ENCODE measurements at places on chromosomes 6 and 20.

DNA sequence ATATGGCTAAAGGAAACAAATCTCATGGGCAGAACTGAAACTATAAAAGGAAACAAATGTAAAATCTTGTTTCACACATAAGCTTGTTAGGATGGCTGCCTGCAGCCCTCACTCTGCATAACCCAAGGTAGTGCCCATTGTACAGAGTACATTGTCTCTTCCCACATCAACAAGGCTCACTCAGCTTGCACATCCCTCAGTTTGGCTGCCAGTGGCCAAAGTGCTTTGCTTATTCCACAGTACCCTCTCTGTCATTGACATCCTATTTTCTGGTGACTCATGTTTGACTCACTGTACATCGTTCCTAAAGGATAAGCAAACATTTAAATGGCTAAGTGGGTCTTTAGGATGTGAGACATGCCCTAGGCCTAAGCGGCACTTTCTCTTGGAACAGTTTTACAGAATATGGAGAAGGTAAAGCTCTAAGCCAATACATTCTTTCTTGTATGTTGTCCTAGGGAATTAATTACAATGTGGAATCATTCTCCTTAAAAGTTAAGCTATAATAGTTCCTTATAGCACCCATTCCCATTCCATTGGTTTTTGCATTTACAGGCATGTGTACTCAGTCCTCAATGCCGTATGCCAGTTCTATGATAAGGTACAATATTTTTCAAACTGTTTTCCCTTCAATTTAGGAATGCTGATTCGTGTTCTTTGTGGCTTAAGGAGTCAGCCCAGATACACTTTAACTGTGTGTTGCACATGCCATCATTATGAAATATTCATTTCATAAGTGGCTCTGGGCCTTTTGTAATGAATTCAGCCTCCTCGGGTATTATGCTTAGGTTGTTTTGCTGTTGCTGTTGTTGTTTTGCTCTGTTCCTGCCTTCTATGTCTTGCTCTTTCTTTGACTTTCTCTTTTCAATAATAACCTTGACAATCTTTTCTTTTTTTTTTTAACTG, 5.5 kb downstream of the ANKEF1 start:
- DNase-seq = peak; percentile 37

- DNase-seq = no peak
These were observed 55.0 kb downstream of the ADGRG6 start for GRCh38 chr6:142356884-142357225.

DNA sequence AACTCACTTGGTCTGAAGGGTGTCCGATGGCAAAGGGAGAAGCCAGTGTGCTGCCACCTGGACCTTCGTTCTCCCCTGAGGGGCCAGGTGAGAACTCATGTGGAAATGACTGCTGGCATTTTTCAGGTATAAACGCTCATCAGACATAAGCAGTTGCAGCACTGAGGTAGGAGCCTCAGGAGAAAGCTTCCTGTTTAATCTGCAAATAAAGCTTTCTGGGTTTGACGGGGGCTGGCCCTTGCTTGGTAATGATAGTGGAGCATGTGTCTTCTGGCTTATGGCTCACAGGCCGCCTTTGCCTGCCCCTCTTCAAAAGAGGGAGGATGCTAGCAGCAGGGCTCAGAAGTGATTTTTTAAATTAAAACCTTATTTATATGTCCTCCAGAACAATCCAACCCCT, 122.1 kb upstream of the SLC24A3 start:
- DNase-seq = no peak

GRCh38 chr20:54165803-54166202, 8.0 kb downstream of the CYP24A1 start:
- no peak for DNase-seq

GRCh38 chr20:33909331-33909921, 84.3 kb upstream of the RALY start:
- peak; percentile 65 for DNase-seq

DNA sequence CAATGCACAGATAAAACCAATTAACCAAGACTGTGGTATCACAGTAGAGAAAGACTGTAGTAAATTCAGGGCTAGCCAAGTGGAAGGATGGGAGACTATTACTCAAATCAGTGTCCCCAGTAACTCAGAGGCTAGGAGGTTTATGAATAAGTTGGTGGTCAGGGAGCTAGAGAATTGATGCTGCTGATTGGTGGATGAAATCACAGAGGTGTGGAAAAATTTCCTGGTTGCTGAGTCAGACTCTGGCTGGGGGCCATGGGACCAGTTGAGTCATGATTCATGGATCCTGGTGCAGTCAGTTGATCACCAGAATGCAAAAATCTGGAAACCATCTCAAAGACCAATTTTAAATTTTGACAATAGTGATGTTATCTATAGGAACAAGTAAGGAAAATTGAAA, 555.9 kb downstream of the C6orf118 start:
- no peak for DNase-seq

DNA sequence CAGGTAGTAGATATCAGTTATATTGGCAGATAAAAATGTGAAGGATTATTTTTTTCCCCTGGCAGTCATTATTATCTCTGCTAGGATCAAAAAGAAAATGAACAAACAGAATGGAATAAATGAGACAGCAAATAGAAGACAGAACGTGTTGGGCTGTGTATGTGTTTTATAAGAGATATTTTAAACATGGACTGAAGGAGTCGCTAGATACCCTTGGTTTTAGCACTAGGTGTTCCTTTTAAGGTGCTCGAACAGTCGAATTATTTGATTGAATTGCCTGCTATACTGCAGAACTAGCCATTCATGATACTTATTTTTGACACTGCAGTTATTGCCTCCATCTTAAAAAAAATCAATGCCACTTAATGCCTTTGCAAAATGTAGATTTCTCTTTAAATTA, 3.7 kb downstream of the GRIK2 start:
- no peak for DNase-seq

DNA sequence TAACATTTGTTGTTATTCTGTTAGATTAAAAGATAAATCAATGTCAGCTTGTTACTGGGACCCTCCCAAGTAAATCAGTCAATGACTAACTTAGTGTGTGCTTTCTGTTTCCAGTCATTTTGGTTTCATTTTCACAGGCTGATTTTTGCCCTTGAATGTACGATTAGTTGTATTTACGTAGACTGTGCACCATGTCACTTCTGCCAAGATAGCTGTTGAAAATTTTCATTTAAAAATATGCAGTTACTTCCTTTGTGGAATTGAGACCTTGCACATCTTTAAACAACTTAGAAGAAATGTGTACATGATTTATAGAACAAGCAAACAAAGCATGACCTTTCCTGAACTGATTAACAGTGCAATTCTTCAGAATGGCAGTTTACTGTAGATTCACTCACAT, 944.8 kb upstream of the CITED2 start:
- no peak for DNase-seq

- DNase-seq = no peak
These were observed 851.4 kb upstream of the CITED2 start for GRCh38 chr6:140225701-140226436.

DNA sequence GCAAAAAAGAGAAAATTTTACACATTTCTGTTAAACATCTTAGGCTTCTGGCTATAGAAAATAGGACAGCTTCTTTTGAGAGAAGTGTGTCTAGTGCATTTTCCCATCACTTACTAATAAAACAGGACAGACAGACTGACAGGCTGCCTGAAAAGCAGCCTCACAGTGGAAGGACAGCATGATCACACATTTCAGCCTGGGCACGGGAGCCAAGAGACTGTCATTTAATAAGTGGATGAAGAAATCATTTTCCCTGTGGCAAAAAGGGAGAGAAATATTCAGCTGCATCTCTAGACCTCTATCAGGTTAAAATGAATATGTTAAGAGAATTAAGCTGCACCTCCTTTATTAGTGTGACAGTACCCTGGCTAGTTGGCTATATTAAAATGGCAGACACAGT, 960.5 kb downstream of the KIF16B start:
- no peak for DNase-seq

DNA sequence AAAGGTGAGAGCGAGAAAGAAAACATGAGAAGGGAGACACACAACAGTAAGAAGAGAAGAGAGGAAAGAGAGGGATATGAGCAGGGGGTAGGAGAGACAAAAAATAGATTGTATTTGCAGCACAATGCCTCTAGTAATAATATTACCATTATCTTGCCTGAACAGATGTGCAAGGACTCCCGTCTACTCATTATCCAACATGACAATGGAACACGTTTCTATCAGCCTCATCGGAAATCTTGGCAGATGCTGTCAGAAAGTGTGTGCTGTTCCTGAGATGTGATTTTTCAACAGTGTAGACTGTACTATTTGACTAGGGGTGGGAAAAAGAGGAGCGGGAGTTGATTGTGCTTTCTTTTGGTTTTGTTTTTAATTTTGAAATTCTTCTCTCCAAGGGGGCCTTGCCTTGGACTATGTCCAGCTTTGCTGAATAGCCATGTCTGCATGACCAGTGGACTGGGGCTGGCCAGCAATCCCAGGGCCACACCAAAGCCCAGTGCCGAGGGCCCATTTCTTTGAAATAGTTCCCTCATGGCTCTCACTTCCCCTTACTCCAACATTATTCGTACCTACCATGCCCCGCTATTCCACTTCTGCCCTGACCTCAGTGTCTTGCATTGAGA, 11.3 kb upstream of the TRAM2 start:
- no peak for DNase-seq

- no peak for DNase-seq
These were observed 210.9 kb downstream of the SLC24A3 start for GRCh38 chr20:19423097-19423899.

DNA sequence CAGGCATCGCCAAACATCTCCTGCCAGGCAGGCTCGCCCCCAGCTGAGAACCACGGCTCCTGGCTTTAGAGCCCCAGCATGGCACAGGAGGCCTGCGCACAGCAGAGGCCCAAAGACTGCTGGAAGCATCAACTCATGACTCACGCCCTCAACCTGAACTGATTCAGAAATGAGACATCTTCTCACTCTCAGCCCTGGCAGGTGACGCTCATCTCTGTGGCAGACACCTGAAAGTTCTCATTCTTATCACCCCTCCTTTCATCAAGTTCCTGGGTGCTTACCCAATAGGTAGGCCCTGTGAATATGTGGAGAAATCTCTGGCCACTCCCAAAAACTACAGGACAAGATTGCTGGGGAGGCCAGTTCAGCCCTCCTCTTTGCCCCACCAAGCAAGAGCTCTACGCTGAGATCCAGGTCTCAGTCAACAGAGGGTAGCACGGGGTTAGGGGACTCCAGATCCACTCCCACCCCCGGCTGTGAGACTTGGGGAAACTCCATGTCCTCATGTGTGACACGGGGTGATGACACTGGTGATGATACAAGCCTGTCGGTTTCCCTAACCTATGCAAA, 11.3 kb downstream of the NFATC2 start:
- peak; percentile 79 for DNase-seq

DNA sequence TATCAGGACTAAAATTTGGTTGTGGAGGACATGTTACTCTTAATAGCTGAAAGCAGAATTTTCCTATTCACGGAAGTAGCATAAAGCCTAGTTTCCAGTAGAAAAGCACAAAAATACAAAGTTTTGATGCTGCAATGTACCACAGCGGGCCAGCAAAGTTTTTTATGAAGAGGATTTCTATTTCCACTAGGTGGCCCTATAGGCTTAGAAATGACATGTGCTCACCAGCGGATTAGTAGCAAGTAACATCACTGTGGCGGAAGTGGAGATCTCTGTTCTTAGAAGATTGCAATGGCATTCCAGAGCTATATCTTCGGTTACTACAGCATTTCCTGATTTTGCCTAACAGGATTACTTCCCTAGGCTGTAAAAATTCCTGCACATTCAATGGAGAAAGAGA, 1219.0 kb upstream of the EYS start:
- DNase-seq = peak; percentile 10

- no peak for DNase-seq
These were observed 146.8 kb upstream of the UST start for GRCh38 chr6:148599967-148600426.
